Esophagus squamous epithelium (tissue), 5 donors: ENCODE measurements at places on chromosomes 3 and 15.

- no peak for DNase-seq
Measured at GRCh38 chr15:63384906-63385305, 3.3 kb upstream of the CA12 start.

DNA sequence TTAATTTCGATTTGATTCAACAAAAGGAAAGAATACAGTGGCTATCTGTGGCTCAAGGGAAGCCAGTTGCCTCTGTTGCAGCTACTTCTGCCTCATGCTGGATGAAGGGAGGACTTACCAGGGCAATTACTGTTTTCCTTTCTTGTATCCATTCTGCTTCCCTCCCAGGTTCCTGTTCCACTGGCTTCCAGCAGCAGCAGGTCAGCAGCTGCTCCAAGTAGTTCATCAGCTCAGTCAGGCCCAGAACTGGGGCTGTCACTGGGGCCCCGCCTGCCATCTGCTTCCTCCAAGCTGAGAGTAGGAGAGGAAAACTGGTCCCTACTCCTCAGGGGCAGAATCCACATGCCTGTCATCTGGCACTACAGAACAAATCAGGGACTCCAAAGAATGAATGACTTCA lies 48.6 kb upstream of the ULK4 start:
- no peak for DNase-seq

DNA sequence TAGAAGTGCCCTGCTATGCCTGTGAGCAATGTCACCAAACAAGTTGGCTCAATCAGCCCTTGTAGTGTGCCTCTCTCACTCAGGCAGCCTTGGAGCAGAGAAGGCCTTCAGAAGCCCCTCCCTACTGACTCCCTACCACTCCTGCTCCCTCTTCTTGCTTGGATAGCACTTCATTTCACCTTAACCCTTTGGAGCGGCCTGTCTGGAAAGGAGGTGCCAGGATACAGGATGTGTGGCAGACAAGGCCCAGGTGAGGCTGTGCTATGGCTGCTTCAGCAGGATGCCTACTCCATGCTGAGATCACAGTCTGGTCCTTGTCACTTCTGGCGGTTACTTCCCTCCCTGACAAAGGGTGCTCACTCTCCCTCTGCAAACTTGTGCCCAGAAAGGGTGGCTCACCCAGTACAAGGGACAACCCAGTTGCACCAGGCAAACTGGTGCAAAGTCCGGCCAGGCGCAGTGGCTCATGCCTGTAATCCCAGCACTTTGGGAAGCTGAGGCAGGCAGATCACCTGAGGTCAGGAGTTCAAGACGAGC lies 1.1 kb downstream of the MON1A start:
- DNase-seq, result no peak

DNA sequence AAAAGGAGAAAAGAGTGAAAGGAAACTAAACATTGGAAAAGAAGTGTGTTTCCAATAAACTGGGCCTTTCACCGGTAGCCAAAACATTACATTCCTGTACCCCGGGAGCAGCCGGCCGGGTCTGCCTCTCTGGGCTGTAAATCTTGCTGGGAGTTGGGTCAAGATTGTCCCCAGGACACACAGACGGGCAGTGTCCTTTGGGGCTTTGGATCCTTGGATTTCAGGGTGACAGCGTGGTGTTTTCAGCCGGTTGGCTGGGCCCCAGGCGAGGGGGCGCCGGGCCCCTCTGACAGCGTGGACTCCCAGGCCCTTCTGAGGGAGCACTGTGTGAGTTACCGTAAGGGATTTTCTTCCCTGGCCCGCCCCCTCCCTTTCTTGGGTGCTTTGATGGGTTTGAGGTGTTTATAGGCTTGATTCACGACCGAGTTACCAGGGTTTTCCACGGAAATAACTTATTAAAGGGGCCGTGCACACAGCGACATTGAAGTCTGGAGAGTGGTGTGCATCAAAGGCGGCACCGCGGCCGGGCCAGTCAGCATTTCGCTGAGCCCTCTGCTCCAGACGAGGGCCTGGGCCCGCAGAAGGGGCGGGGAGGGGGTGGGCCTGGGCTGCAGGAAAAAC lies 27.4 kb downstream of the SMAD6 start:
- no peak for DNase-seq

DNA sequence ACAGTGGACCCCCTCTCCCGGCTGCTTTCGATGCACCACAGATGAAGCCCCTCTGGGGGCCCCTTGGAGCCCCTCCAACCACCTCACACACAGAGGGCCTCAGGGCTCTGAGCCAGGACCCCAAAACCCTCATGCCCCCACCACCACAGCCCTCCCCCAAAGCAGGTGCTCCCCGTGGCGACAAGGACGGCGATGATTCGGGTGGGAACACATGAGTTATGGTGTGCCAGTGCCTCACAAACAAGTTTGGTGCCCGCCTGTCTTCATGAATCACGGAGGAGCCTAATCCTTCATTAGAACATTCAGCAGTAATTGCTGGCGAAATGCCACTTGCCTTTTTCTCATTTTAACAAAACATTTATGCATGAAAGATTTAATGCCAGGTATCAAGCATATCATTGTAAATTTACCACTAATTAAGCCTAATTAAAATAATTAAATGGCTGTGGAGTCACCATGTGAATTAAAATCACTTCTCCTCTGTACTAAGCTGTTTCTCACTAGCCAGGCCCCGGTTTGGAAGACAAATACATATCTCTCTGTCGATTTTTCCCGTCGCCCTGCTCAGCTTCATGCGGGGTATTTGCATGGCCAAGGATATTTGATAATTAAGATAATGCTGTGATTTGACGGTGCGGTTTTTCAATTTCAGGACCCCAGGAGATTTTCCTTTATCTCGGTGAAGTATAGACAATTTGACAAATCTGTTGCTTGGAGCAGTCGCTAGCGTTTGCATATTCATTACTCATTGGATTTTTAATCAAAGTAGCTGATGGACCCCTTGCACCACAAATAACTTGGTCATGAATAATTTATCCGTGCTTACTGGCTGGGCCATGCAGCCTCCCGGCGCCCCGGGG lies 157.0 kb downstream of the TLE3 start:
- DNase-seq, result no peak

GRCh38 chr3:129323651-129324294 lies 45.1 kb downstream of the HMCES start:
- DNase-seq, result no peak

GRCh38 chr15:40386480-40386879 lies 4.0 kb downstream of the KNSTRN start:
- DNase-seq, result no peak

GRCh38 chr3:15440891-15441290 lies 13.5 kb downstream of the EAF1 start:
- no peak for DNase-seq

GRCh38 chr15:58501006-58501405 lies 69.2 kb downstream of the LIPC start:
- DNase-seq, result no peak

DNA sequence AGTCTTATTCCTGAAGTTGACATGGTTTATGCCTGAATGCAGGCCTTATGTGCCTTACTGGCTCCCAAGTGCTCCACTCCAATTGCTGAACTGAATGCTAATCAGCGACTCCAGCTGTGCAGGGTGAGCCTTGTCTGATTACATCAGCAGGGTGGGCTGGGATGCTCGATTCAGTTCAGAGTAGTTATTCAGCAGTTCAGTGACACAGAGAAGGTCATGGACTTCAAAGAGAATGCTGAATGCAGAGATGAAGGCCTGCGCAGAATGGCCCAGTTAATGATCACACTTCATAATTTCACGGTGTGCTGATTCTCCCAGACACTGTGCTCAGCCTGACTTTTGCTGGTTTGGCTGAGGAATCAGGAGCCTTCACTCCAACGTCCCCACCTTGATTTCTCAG lies 63.6 kb downstream of the CLDN1 start:
- no peak for DNase-seq

GRCh38 chr3:152650177-152650576 lies 184.8 kb upstream of the P2RY1 start:
- DNase-seq, result no peak

DNA sequence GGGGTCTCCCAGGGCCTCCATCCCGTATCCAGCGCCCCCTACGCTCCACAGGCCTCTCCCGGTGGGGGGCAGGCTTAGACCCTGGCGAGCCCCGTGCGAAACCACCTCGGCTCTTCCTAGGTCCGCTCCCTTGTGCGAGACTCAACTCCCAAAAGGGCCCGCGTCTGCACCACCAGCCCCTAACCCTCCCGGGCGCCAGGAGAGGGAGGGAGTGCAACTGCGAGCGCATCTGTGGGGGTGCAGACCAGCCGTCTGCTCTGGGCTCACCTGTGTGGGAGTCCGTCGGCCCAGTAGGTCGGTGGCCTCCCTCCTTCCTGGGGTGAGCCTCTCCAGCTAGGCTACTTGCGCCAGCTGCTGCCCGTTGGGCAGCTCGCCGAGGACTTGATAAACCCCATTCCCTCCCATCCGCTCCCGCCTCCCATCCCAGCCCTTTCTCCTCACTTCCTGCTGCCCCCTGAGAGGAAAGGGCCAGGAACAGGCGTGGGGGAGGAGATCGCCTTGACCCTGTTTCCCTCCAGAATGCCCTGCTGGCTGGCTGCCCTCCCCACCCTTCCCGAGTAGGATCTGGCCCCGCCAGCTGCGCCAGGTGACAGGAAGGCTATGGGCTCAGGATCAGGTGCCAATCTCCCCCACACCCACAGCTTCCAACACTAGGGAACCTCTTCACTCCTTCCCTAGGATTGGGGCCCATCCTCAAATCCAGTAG lies at the start of gene HYAL2:
Gene HYAL2, minus strand, starts transcription at position 360 of the 706 bp plus-strand sequence. CDS start 2,256 bp downstream, outside the sequence.
- no peak for DNase-seq

- DNase-seq, result no peak
Measured at GRCh38 chr3:17931131-17931530, 188.7 kb upstream of the TBC1D5 start.

DNA sequence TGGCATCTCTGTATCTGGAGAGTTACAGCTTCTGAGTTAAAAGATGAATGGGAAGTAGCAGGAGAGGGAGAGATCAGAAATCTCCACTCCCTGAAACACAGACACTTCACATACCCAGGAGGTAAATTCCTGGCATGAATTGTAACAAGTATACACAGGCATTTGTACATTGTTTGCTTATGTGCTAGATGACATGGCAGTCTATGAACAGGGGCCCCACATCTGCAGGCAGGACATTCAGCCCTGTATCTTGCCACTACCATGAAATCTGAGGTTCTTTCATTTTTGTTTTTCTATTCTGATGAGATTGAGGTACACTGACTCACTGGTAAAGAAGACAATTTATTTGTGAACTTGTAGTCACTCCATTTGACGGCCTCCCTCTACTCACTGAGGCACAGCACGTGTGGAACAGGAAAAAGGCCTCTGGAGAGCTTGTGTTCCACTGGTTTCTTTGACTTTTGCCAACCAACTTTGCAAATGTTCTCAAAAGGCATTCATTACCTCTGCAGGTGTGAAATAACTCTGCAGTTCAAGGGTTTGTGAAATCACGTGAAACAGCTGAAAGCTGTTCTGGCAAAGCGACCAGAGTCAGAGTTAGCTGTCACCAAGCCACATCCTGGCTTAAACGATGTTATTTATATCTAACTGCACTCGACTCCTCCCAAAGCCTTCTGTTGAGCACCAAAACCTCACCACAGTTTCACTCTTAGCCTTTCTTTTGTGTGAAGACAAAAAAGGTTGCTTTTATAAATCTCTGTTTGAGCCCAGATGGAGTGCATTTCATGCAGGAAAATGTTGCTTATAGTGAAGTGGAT lies 401.3 kb upstream of the CFAP20DC start:
- DNase-seq, result no peak

GRCh38 chr3:44982817-44983216 lies 6.8 kb downstream of the EXOSC7 start:
- DNase-seq, result no peak

GRCh38 chr15:84926491-84927230 lies 42.2 kb downstream of the SLC28A1 start:
- no peak for DNase-seq

GRCh38 chr15:58957101-58957973 lies 23.9 kb upstream of the SLTM start:
- DNase-seq, result no peak

- no peak for DNase-seq
Measured at GRCh38 chr15:95843241-95843910, 487.1 kb upstream of the NR2F2 start.

- no peak for DNase-seq
Measured at GRCh38 chr3:82676356-82677026, 915.0 kb upstream of the GBE1 start.

DNA sequence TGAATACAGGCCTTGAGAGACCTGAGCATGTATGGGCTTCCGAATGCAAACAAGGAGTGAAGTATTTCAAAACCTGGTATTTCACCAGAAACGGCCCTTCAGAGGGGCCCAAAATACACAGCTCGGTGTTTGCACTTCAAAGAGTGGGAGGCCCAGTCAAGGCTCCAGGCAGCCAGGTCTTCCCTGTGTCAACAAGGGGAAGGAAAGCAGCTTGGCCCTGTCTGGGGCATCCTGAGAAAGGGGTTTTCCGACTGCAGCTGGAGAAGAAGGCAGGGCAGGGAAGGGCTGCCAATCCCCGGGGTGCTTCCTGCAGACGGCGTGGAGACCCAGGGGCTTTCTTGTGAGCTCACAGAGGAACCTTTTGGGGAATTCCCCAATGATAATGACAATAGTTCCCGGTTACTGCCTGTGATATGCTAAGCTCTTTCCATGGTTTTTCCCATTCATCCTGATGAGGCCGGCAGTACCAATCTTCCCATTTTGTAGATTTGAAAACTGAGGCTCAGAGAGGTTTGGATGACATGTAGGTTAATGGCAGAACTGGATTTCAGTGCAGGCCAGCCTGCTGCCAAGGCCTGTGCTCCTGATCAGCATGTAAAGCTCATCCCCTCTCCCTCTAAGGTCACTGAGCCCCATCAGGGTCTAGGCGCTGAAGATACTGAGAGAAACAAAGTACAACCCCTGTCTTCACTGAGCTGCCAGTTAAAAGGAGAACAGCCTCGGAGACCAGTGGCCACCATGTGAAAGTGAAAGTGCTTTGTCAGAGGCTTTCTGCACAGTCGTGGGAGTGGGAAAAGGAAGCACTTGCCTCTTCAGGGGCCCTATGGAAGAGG lies 43.0 kb upstream of the TLE3 start:
- DNase-seq, result no peak

DNA sequence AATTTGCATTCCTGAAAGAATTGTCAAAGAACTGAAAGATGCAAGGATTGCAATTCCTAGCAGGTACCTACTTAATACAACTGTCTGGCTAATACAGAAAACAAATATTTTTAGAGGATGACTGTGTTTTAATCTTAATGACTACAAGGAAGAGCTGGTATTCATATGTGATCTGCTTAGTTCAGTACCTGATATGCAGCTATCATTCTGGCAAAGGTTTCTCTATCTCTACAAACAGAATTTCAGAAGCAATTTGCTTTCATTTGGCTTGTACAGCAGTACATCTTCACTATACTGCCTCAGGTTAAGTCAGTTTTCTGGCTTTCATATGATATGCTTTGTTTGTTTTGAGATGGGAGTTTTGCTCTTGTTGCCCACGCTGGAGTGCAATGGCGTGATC lies 51.3 kb downstream of the TBL1XR1 start:
- no peak for DNase-seq

GRCh38 chr15:66603301-66604179 lies 37.7 kb upstream of the LCTL start:
- DNase-seq, result no peak

- no peak for DNase-seq
Measured at GRCh38 chr3:126111126-126111551, 27.2 kb upstream of the SLC41A3 start.
